ENCODE measurements at places on chromosomes 5 and 9.

- no peak for DNase-seq
Observed at GRCh38 chr9:71985297-71985911, 74.0 kb downstream of the C9orf85 start.

DNA sequence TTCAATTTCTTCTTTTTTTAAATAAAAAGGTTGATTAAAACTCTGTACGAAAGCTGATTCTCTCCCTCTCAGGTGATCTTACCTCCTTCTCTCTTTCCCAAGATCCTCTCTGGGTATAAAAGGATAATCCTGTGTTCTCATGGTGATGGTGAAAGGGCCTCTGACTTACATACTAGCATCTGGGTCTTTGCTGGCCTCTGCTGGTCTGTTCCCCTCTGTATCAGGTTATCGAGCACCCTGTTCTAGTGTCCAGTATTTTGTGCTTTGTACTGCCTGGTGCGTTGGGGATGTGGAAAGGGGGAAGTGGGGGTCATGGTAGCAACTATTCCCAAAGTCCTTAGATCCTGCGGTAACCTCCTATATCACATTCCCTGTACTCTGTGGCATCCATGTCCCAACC lies 328.9 kb downstream of the NR2F1-AS1 start:
- DNase-seq, result no peak

- no peak for DNase-seq
Observed at GRCh38 chr9:129131300-129132145, 20.3 kb downstream of the PTPA start.

GRCh38 chr5:135740475-135740874 lies 94.0 kb upstream of the SLC25A48 start:
- DNase-seq, result no peak

DNA sequence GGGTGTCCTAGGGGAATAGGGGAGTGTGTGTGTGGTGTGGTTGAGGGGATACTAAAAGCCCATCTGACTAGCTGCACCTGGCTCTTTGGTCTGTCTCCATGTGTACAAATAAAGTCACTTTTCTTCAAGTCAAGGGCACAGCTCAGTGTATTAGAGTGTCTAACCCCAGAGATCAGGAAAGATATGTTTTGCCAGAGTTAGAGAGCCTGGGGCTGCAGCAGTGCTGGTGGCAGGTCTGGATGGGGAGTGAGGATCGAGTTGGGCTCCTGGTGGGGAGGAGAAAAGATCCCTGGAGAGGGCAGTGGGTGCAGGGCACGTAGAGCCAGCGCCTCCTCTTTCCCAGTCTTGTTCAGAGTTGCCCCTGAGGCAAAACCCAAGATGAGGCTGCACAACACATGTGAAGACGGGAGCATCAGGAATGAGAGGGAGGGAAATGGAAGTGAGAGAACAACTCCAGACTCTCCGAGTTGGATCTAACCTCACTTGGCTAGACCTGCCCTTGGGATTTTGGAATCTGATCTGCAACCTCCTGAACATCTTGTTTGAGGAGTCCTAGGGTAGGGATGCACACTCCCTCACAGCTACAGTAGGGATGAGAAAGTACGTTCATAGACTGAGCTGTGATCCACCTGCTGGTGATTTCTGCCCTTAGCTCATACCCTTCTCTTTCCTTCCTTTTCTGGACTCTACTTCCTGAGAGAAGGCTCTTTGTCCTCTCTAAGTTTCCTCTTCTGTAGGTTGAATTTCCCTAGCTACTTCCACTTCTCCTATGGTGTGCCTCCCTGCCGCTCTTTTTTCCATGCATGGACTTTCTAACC lies 309.9 kb downstream of the ZSWIM6 start:
- no peak for DNase-seq

DNA sequence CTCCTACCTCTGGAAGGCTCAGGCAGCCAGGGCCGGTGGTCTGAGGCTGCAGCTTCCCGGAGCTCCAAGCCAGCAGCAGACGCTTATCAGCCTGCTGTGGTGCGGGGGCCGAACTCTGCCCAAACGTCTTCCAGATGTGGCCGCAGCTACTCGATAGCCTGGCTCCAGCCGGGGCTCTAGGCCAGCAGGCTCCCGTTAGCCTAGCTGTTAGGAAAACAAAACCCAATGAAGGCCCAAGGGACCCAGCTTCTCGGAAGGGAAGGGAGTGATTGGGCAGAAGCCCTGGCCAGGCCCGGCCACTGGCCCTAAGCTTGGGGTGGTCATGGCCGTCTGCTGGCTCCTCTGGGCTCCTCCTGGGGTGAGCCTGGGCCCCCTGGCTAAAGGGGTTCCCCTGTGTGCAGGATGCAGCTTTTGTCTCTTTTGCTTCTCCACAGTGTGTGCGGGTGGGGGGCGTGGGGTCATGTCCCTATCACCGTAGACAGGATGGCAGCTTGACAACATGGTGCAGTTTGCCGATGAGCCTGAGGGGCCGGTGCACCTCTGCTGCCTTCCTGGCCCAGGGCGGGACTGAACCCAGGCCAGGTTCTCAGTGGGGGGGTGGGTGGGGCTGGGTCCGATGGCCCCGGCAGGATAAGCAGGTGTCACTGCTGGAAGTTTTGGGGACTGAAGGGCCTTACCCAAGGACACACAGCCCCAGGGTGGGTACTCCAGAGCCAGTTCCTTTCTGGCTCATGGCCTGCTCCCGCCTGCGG lies 18.7 kb downstream of the MYMK start:
- peak; percentile 53 for DNase-seq

GRCh38 chr5:107466233-107466769 lies 204.4 kb downstream of the EFNA5 start:
- no peak for DNase-seq

GRCh38 chr9:132160802-132161742 lies 786 bp upstream of the NTNG2 start:
- DNase-seq, result peak; percentile 21

DNA sequence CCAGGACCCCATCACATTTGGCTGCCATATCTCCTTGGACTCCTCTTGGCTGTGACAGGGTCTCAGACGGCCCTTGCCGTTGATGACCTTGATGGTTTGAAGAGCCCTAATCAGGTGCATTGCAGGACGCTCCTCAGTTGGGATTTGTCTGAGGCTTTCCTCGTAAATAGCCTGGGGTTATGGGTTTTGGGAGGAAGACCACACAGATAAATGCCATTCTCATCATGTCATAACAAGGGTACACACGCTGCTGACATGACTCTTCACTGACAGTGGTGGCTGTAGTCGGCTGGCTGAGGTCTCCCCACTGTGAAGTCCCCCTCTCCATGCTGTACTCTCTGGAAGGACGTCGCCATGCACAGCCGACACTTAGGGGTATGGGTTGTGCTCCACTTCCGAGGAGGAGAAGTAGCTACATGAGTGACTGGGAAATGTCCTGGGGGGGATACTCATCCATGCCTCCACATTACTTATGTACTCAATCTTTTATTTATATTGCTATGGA lies 42.9 kb upstream of the SPTLC1 start:
- no peak for DNase-seq

GRCh38 chr5:151758141-151758429 lies 346 bp downstream of the ATOX1 start:
- no peak for DNase-seq

GRCh38 chr5:164358531-164359259 lies 853.3 kb downstream of the MAT2B start:
- no peak for DNase-seq

- DNase-seq, result no peak
Observed at GRCh38 chr9:90333226-90333625, 309.4 kb downstream of the DIRAS2 start.

DNA sequence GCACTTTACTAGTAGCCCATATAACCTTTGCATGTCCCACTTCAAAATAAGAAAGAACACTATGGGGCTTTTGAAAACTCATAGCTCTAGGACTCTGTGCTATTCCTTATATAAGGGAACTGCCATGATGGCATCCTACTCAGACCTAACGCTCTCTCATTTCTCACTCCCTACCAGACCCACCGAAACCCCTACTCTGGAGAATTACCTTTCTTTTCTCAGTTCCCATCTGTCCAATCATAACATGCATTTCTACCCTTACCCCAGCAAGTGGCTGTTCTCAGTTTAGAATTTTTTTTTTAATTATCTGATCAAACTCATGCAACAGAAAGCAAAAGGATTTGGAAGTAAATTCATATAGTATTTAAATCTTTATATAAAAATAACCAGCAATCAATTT lies 27.3 kb downstream of the CARNMT1 start:
- no peak for DNase-seq

DNA sequence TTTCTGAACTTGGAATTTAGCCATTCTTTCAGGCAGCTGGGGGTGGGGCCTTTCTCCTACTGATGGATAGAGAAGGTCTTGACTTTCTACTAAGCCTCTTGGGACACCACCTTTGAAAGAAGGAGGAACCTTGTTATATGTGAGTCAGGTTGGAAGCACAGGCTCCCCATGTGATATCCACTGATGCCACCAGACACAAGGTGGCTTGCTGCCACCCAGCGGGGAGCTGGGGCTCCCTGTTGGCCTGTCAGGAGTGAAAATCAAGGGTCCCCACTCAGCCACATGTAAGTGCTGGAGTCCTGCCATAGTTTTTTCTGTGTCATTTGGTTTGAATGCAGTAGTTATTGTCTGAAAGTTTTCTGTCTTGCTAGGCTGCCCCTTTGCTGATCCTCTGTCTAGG lies 252.4 kb upstream of the NFIL3 start:
- no peak for DNase-seq

DNA sequence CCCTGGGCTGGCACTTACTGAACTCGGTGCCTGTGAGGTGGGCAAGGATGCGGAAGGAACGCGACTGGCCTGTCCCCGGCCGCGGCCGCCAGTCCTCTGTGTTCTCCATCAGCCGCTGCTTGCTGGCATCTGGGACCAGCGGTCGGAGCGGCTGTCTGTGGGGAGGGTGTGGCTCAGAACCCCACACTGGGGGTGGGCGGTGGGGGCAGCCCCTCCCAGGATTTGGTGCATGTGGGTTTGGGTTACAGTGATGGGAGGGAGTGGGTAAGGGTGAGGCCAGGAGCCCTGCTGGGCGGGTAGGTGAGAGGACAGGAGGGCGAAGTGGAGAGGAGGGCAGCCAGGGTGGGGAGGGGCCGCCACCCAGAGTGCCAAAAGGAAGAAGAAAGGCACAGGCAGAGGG lies 6.4 kb downstream of the PDLIM7 start:
- no peak for DNase-seq

DNA sequence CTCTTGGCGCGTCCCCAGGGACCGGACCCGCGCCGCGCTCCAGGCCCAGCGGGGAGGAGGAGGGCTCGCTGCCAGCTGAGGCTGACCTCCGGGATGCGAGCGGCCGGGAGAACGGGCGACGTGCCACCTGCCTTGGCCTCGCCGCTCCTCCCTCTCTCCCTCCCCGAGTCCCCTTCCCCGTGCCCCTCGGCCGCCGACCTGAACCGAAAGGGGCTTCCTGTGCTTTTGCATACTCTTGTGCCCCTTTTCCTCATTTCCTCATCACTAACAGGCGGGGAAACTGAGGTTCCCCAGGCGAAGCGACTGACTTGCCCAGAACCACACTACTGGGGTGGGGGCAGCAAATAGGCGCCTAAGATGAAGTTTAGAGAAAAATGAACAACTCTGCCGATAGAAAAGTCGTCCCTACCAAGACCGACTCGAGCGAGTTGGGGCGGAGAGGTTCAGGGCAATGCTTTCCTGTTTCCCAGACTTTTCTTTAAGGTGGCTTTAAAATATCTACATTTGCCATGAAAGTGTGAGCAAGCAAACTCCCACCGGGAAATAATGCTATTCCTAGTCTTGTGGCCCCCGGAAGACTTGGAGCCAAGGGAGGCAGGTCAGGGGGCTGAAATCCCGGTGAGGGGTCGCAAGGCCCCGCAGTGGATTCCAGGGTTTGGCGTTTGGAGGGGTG lies 580 bp upstream of the DUSP1 start:
- DNase-seq, result no peak

- no peak for DNase-seq
Observed at GRCh38 chr9:130225071-130225470, 40.5 kb upstream of the HMCN2 start.

DNA sequence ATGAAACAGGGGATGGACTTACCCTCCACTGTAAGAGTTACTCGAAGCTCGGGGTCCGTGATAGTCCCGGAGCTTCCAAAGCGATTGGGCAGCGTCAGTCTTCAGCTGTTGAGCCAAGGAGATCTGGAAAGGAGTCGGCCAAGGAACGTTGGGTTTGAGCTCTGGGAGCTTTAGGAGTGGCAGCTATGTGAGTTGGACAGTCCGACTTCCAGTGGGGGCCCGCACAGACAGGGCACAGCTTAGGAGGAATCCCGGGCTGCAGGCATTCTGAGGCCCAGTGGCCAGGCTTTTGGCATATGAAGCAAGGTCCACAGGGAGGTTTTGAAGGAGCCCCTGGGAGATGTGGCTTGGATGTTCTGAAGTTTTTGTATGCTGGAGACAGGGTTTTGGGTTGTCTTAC lies 72.7 kb downstream of the PHAX start:
- no peak for DNase-seq

- DNase-seq, result no peak
Observed at GRCh38 chr5:5736007-5736406, 313.5 kb downstream of the ICE1 start.

- peak; percentile 76 for DNase-seq
Observed at GRCh38 chr5:86909418-86910295, 291.9 kb downstream of the COX7C start.

GRCh38 chr9:136124976-136125692 lies 6.5 kb upstream of the TMEM250 start:
- no peak for DNase-seq

GRCh38 chr5:137345396-137345795 lies 153.7 kb downstream of the SPOCK1 start:
- no peak for DNase-seq

DNA sequence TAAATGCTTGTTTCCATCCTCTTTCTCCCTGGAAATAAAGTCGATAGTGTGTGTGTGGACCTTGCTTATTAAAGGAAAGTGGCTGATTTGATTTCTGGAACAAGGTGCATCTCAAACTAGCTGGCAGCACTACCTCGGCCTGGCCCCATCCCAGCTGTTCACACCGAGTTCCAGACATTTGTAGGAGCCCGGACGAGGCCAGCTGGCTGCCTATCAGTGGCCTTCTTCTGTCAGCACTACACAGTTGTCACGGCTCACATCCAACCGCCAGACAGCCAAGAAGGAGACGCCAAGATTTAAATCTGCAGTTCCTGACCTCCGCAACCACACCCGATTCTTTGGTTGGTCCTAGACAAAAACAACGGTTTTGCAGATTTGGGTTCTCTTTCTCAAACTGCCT lies 63.6 kb downstream of the PALM2AKAP2 start:
- DNase-seq, result no peak

DNA sequence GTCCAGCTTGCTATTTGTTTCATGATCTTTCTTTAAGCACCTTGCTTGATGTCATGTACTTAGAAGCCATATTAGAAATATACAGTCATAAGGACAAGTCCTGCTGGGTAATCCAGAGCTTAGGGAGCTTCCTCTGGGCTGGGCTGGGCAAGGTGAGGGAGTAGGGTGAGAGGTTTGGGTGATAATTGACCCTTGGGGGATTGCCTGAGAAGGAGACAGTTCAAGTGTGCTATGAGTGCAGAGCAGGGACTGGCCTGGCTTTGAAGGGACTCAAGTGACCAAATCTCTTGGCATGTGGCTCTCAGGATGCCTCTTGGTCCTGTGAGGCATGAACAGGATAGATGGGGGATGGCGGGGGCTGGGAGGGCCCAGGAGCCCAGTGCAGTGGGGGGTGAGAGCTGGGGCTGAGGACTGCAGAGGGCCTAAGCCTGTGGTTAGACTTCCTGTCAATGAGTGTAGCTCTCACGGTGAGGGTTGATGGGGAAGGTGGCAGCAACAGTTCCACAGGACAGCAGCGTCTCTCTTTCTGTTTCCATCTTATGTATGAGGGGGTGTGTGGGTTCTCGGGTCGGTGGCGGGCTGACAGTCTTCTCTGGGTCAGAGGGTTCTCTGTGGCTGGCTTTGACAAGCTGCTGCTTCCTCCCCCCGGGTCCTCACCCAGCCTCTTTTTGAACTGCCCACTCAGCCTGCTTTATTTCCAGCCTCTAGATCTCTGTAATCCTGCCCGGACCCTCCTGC lies 53.5 kb downstream of the RGS3 start:
- no peak for DNase-seq
